ENCODE measurements at places on chromosomes 2 and 18.

GRCh38 chr2:237280229-237280628 is 133.7 kb downstream of the COL6A3 start:
- DNase-seq = no peak

DNA sequence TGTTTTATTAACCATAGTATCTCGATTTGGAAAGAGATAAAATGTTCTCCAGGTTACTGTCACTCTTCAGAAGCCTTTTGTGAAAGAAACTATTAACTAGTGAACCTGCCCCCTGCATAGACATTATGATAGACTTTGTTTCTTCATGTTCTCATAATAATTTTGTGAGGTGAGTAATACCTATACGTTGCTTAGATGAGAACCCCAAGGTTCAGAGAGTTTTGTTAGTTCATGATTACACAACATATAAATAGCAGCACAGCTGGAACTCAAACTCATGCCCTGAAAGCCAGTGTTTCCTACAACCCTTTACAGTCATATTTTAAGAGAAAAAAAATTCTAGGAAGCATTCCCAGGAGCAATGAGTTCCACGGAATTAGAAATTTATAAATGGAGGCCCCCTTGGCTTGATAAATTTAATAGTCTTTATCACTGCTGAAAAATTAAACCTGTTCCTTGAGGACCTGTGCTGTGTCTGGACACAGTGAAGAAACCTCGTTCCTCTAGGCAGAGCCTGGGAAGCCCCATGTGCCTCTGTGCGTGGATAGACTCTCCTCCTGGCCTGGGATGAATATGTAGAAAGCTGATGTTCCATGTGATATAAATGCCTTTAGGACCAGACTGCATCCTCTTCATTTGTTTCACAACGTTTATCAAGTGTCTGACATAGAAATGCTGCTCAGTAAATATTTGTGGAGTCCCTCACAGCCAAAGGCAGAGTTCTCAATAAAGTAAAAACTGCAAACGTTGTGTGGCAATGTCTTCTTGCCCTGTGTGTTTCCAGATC is 1257.0 kb upstream of the GYPC start:
- no peak for DNase-seq

DNA sequence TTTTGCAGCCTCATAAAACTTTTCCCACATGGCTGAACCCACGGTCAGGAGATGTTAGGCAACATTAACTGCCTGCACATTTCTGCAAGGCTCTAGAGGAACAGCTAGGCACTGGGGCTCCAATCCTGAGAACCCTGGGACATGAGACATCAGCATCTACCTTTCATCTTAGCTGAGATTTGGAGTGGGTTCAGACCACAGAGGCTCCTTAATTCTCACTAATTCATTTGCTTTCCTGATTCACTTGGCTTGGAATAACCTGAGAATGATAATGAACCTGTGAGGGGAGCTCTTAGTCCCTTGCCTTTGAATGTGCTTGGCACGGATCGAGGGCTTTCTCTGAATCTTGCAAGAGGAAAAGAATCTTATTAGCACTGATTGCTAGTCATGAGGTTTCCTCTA is 266.2 kb downstream of the FIGN start:
- DNase-seq = no peak

GRCh38 chr2:110120171-110121051 is 4.8 kb upstream of the MALL start:
- DNase-seq = no peak

DNA sequence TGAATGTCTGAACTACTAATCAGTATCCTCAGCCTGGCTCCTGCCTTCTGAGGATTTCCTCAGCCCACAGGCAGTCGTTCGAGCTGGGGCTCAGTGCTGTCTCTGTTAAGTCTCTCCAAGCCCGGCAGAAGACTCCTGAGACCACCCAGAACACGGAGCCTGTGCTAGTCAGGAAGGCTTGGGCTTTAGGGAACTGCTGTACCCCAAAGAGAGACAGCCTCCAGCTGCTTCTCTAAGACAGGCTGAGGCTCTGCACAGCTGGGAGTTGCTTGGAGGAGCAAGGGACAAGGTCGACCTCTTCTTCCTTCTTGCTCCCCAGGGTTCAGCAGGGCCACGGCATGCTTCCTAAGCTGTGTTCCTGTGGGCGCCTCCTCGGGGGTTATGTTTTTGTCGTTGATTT is 283.4 kb upstream of the MYT1L start:
- DNase-seq = no peak

DNA sequence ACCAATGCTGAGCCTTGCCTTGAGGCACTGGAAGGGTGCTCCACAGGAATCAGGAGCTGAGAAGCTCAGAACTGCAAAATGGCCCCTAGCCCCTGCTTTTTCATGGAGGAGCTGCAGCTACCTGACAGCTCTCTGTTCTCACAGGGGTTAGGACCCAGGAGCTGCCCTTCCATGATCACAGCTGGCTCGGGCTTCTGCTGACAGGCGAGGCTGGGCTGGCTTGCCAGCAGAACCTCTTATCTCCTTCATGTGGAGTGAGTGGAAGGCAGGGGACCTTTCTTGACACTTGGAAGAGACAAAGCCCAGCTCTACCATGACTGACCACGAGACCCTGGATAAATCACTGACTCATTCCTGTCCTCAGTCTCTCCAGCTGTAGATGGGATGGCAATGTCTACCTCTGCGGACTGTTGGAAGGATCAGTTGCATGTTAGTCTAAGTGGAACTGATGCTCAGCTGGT is 113.4 kb downstream of the CAPN13 start:
- no peak for DNase-seq

- no peak for DNase-seq
Measured at GRCh38 chr2:195319548-195320412, 337.2 kb upstream of the SLC39A10 start.

GRCh38 chr2:132782176-132782783 is 112.3 kb upstream of the LYPD1 start:
- no peak for DNase-seq

DNA sequence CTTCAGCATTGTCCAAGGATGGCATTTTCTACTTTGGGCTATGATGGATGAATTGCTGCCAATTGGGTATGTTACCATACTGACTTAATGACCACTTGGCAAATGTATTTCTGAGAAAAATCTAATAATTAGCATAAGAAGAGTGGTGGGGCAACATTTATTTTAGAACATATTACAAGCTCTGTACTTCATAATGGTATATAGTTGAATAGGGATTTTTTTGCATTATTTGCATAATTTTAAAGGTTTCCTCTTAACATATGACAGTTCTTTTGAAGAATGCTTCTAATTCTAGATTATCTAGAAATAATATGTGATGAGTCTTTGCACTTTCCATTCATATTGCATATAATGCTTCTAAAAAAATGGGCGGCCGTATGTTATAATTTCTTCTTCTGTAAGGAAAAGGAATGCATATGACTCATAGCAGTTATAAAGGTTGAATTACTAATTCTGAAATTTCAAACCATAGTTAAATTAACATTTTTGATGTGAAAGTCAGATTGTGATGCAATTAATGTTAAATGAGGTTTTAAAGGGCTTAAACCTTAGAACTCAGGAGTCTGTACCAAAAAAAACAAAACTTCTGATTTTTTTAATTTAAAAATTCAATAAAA is 1652.3 kb upstream of the SLC39A10 start:
- DNase-seq = no peak
